Suprapubic skin (tissue), 4 donors: ENCODE measurements at places on chromosomes 2 and 18.

GRCh38 chr2:198546122-198546521, 741.7 kb downstream of the PLCL1 start:
- no peak for DNase-seq

GRCh38 chr2:30464544-30465170, 17.6 kb downstream of the LCLAT1 start:
- no peak for DNase-seq

DNA sequence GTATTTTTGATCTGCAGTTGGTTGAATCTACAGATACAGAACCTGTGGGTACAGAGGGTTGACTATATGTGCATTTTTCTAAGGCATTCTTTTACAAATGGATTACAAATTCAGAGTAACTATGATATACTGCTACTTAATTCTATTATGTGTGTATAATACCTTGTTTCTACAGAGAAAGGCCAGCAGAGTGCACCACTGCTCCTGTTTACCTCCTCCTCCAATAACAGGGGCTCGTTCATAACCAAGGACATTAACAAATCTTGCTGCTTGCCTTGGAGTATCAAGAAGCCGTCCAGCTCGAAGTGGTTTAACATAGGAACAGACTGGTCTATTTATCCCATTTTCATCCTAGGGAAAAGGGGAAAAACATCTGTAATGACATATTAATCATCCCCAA, 16.4 kb downstream of the CEP76 start:
- no peak for DNase-seq

DNA sequence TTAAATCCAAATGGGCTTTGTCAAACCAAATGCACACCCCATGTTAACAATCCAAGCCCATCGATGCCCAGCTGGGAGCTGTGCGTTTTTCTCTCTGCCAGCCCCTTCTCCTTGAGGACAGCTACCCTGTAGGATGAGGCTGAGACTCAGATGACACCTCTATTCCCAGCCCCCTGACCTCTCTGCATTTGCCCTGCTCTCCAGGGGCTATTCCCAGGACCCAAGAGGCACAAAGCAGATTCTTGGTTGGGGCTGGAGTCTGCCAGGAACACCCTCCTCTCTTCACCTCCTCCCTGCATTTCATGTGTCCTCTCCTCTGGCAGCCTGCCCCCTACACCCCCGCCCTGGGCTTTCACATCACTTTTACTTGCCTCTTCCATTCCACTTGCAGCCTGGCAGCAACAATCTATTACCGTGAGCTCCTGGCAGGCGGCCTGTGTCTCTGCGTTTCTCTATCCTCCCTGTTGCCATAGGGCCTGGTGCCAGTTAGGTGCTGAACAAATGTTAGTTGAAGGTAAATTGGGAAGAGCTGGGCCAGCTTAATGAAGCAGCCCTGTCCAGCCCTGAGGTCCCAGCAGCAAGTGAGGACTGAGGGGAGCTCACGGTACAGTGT, 51.8 kb downstream of the ADD2 start:
- DNase-seq: no peak

DNA sequence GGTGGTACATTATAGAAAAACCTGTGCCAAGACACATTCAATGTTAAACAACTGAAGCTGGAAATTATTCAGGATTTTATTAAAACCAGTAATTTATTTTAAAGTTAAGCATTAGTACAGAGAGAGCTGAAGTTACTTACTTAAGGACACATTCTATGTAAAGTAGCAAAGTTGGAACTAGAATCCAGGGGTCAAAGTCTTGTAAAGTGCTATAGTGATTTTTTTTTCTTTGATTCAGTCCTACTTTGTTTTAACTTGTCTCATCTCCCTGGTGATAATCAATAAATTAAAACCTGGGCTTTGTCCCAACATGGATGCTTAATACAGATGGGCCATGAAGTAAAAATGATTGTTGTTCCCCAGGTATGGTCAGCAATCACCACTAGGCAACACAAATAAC, 1271.8 kb upstream of the CHAC2 start:
- DNase-seq: no peak

DNA sequence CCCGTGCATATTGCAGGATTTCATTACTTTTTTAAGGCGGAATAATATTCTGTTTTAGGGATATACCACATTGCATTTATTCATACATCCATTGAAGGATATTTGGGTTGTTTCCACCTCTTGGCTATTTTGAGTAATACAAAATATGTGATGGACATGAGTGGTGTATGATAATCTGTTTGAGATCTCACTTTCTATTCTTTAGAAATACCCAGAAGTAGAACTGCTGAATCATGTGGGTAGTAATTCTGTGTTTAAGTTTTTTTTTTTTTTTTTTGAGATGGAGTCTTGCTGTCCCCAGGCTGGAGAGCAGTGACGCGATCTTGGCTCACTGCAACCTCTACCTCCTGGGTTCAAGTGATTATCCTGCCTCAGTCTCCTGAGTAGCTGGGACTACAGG, 201.4 kb downstream of the NYAP2 start:
- DNase-seq: no peak
